ENCODE measurements at places on chromosomes 2 and 18.
A peak's percentile ranks its signal among the peaks of the same experiment; 100 is the strongest.

DNA sequence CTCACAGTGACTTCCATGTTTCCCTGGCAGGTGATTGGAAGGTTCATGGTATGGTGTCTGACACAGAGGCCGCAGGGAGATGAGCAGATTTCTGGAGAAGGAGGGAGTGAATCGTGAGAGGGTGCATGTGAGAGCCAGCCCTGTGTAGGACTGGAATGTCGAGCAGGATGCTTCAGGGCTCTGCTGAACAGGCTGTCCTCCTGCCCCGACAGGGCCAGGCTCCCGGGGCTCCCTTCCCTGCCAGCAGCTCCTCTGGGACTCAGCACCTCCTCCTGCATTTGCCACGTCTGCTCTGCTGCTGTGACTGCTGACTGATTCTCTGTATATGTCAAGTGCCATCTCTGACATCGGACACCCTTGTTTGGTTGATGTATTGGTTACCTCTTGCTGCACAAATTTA is 38.5 kb upstream of the INHBB start:
- no peak for DNase-seq

DNA sequence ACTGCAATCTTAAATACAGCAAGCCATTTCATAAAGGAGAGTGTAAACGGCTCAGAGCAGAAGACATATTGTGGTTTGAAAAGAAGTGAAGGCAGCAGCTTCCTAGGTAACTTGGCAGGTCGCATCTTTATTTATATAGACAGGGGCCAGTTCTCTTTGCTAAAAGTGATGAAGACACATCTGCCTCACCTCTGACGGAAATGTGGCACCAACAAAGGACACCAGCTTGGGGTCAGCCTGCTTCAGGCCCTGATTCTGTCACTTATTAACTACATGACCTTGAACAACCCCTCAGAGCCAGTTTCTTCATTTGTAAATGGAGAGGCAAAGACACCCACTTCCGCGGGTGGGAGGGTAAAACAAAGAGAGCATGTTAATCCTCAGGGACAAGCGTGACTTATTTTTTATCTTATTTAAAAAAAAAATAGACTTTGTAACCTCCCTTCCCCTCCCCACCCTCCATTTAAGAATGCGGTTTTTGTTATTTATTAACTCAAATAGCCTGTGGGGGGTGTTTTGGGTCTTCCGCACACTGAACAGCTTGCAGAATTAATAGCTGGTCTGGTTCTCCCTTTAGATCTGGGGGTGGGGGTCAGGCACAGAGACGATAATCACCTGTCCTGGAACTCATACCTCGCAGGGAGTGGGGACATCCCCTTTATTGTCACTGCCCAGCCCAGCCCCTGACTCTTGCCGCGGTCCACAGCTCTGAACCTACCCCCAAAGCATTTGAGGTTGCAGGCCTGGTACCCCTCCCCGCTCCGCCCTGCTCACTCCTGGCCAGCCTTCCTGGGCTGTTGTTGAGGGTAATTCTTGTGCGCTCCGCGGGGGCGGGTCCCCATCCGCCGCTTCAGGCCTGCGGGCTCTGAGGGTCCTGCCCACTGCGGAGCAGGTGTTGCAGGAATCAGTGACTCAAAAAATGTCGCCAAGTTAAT is 64.2 kb upstream of the TMEM17 start:
- DNase-seq = no peak

DNA sequence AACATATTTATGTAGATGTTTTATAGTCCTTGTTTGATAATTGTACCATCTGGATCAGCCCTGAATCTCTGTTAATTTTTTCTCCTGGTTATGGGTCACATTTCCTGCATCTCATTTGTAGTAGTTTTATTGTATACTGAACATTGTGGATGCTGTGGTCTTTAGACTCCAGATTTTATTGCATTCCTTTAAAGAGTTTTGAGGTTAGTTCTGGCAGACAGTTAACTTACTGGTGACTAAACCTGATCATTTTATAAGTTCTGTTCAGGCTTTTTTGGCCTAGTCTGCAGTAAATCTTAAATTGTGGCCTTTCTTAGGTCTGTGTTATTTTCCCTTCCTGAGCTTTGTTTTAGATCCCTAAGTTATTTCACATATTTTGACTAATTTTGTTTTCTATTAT is 84.3 kb downstream of the FANCL start:
- DNase-seq = no peak

GRCh38 chr2:165648801-165649200 is 145.2 kb downstream of the GALNT3 start:
- no peak for DNase-seq

- DNase-seq = no peak
Observed at GRCh38 chr2:46813020-46813415, 102.6 kb downstream of the MCFD2 start.

DNA sequence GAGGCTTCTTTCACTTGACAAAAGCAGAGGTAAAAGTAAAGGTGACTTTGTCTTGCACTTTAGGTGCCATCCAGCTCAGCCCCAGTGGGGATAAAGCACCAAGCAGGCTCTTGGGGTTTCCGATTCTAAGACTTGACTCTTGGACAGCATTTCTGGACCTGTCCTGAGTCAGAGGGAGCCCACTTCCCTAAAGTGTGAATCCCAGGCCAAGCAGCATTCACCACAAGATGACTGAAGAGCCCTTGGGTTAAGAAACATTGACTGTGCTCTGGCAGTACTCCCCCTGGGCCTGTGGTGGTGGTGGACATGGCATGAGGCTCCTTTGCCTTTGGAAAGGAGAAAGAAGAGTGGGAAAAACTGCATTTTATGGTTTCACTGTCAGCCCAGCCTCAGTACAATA is 638.0 kb upstream of the VRK2 start:
- no peak for DNase-seq

- no peak for DNase-seq
Observed at GRCh38 chr2:31525876-31526275, 54.9 kb downstream of the SRD5A2 start.

DNA sequence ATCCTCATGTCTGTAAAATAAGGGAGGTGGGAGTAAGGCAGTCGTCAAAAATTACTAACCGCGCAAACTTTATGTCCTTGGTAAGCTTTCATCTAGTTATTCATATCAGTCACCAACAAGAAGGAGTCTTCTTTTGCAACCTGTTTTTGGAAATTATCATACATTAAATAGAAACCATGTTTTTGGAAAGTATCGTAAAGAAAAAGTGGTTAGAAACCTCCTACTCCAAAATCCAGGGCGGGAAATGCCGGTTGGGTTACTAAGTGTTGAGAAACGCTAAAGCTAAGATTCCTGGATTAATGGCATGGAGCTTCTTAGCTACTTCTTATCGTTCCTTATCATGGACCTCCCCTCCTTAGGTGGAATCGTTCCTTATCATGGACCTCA is 778 bp downstream of the BBS5 start:
- DNase-seq = no peak

DNA sequence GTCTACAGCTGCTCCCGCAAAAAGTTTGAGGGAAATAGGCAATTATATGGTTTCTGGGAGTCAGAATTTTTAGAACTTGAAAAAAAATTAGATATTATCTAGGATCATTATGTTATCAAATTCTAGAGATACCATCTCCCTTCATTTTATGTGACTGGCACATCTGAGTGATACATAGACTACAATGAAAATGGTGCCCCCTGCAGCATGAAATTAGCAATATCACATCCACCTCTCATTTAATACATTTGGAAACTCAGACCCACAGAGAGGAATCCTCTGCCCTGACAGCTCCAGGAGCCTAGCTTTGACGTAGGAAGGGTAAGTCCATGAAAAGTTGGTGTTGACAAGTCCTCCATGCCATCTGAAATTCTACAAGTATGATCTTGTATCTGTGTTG is 381.6 kb downstream of the SUCLG1 start:
- DNase-seq = no peak

DNA sequence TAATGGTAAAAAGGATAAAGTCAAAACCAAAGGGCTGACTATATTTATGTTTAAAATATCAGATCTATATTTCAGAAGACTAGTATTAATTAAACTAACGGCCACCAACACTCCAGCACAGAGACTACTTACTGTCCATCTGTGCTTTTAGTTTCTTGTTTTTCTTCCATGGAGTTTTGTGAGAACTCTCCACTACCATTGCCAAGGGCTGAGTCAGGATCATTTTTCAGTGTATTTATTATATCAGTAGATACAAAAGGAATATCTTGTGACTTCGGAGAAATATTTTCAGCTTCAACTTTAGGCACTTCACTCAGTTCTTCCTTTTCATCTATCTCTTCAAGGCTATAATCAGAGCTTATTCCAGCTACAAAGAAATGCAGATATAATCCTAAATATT is 79.1 kb upstream of the GRB14 start:
- no peak for DNase-seq

- DNase-seq = no peak
Observed at GRCh38 chr2:220044383-220044782, 417.0 kb downstream of the SLC4A3 start.

DNA sequence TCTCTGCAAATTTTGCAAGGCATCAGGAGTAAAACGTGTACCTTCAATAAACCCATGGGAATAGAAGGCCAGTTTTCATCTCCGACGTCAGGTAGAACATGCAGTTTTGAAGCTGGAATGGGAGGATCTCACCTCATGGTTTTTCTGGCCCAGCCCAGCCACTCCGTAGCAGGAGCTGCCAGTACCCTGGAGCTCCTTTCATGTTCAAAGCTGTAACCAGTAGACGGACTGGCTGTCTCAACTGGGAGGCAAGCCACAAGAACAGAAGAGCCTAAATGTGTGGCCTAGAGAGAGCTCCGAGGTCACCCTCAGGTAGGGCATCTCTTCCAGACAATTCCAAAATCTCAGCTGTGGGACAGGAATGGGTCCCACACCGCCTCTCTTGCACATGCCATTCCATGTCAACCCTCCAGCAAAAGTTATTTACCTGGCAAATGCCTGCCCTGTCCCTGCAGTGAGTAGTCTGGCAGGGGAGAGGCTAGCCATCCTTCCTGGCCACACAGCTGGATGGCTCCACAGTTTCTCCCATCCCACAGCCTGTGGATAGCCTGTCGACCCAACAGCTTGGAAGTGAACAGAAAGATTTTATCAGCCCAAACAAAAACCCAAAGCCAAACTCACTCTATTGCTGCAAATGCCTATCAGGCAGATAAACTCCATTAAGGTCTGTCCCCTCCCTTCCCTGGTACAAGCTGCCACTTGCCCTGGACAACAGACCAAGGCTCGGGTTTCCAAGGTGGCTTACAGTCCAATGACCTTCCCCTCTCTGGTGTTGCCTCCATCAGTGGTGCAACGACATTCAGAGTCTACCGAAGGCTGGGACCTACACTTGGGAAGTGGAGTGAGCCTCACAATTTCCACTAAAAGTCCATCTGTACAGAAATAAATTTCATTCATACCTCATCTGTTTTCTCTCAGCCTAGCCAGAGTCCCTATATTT is 27.8 kb downstream of the CRACDL start:
- DNase-seq = no peak

DNA sequence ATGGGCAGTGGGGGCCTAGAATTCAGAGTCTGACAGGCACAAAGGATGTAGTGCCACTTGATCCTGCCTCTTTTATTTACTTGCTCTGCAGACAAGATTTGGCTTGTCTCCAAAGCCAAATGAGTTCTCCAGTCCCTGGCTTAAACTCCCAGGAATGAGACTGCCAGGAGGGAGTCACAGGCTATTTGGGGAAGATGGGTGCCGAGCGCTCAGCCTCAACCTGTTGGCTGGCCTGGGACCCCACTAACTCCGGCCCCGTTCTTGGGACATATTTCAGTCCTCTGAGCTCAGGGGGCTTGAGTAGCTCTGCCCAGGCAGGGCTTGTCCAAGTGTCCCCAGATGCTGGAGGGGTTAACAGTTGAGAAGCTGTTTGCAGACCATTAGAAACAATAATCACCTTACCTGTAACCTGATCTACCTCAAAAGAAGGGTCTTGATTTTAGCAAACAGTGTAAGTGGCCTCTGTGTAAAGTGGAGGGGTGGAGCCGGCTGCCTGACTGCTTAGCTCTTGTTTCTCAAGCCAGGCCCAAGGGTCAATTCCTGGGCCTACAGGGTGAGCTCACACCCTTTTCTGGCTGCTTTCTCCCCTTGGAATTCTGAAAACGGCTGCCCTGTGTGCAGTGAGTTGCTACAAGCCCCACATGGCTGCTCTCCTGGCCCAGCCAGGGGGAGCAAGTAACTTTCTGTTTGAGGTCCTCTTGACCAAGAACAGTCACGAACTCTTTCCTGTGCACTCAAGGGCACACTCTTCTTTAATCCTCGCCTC is 27.1 kb upstream of the FZD5 start:
- DNase-seq = no peak

DNA sequence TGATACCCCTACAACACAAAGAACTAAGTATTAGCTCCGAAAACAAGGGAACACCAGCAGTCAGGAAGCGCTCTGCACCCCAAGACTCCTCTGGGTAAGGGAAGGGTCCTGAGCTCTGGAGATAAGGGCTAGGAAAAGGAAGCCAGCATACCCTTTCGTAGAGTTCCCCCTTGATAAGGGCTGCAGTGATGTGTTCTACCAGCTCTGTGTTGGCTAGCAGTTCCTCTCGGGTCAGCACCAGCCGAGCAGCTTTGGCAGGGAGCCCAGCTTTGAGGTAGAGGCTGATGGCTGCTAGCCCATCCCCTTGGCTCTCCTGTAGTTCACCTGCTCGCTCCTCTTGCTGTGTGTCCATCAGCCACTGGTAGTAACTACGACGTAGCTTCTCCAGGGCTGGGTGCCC is 18.9 kb downstream of the KRTCAP3 start:
- no peak for DNase-seq

DNA sequence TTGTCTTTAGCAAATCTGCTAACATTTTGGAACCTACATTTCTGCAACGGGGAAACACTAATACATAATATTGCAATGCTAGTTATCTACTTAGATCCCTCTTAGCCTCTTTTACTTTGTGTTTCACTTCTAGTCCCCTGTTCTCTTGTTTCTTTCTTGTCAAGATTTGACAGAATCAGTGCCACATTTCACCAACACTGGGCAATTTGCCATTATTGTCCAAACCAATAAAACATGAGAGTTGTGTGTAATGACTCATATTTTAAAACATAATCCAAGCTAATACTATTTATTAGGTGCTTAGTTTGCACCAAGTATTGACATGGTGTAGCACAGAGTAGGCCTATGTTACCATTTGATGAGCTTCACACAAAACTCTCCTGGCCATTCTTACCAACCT is 33.7 kb upstream of the ACVR1C start:
- DNase-seq = no peak

DNA sequence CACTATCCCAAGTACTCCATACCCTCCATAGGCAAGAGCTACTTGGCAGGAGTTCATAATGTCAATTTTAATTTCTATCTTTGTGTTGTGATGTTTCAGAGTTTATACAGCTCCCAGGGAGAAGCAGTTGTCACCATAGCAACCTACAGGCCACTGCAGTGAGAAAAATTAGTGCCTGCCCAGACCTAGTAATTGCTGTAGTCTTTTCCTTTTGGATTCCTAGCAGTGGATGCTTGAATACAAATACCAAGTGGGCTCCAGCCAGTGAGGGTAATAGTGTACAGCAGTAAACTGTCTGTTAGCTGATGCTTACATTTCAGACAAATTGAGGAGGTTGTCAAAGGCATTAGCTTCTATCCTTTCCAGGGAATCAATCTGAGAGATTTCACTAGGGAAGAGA is 26.7 kb downstream of the LHCGR start:
- no peak for DNase-seq

- DNase-seq = peak; percentile 22
Observed at GRCh38 chr2:177265824-177266817, 1.6 kb upstream of the NFE2L2 start.

All from germinal center (tissue), 1 donor.